ENCODE measurements at places on chromosomes 1 and 21.
A peak's percentile ranks its signal among the peaks of the same experiment; 100 is the strongest.

DNA sequence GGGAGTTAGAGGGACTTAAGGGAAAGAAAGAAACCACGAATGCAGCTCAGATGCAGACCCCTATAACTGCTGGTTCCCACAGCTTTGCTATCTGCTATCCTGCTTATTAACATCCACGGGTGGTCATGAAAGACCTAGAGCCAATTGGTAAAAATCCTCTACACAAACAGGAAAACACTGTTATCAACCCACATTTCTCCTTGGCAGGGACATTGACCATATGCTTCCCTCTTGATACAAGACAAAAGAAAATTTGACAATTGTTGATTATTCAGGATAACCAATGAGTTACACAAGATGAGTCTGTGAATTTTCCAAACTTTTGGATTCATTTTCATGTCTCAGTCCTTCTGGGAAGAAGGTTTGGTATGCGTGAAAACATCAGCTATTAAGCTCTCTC, 90.4 kb downstream of the TIAM1 start:
- no peak for DNase-seq

DNA sequence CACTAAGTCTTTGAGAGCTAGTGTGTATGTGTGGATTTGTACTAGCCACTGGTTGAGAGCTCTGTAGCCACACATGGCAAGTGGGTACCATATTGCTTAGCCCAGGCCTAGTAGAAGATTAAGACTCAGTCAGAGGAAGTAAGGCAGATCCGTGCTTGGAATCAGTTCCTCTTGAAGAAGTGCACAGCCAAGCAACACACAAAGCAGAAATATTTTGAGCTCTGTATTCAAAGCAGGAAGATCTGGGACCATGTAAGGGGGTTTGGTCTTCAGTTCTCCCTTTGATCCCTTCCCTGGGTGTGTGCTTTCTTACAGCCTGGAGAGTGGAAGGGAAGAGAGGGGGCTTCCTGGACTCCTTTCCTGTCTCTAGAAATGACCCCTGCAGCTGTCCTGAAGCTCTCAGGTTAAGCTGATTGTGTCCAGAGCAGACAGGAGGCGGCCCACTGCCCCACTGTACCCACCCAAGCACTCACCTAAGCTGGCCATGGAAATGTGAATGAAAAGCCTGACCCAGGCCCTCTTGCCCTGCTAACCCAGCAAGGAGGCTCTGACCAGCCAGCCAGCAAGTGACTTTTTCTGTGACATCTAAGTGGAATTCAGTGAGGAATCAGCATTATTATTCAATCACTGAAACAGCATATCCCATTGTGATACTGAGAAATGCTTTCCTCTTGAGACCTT, 3.6 kb downstream of the ETS2 start:
- no peak for DNase-seq

GRCh38 chr1:8856689-8857412, 21.6 kb downstream of the ENO1 start:
- no peak for DNase-seq

GRCh38 chr1:29762635-29763034, 526.3 kb downstream of the PTPRU start:
- no peak for DNase-seq

DNA sequence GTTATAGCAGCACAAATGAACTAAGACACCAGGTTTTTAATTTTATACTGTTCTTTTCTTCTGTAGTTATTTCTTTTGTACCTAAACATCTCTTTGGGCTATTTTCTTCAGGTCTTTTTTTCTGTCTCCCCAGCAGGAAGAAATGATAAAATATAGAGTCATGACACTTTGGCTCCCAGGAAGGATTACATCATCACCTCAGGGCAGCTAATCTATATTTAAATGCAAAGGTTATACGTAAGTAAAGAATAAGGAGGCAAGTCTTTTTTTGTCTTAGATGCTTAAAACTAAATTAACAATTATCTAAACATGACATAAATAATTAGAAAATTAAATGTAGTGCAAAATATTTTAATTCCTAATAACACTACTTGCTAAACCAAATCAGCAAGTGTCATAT, 57.0 kb downstream of the WARS2 start:
- no peak for DNase-seq

DNA sequence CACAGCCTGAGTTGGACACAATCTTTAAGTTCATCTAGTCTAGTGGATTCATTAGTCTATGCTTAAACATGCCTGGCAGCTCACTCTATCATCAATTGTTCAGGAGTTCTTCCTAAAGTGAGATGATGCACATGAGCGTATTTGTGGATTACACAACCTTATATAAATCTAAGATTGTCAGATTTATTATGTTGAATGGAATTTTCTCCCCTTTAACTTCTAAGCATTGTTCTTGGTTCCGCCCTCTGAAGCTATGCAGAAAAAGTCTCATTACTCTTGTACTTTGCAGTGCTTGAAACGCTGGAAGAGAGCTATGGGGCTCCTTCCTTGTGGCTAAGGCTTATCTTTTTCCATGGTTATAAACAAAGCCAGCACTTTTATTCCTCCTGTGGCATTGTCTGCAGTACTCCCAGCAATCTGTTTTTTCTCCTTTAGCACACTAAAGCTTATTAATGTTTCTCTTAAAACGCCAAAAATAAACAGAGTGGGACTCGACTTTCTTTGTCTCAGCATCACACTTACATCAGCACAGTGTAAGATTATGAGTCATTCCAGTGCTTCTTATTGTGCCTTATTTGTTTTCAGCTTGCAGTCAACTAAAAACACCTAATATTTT, 316.8 kb upstream of the CAMK1G start:
- DNase-seq, result no peak

- no peak for DNase-seq
These were observed 1.2 kb downstream of the CAMK2N1 start for GRCh38 chr1:20484519-20485462.

DNA sequence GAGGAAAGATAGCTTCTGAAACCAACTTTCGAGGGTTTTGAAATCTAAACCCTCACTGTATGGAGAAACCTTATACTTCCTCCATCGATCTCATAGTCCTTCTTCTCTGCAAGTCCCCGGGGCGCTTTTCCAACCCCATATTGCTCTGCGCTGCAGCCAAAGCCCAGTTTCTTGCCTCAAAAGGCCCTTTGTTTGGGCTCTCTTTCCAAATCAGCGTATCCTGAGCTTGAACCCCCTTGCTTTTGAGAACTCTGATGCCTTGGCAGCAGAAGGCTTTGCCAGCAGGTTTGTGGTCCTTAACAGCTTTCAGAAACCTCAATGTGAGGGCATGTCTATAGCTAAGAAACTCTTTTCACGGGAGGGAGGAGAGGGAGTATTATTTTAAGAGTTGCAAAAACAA, 21.6 kb downstream of the PLPP3 start:
- no peak for DNase-seq

- no peak for DNase-seq
These were observed 66.3 kb upstream of the EDEM3 start for GRCh38 chr1:184820956-184821355.

GRCh38 chr1:155911156-155912055, at the start of gene RIT1:
TSS of gene RIT1 (minus strand) at chr1:155911349. CDS start at chr1:155910761, 588 bp downstream.
- no peak for DNase-seq

DNA sequence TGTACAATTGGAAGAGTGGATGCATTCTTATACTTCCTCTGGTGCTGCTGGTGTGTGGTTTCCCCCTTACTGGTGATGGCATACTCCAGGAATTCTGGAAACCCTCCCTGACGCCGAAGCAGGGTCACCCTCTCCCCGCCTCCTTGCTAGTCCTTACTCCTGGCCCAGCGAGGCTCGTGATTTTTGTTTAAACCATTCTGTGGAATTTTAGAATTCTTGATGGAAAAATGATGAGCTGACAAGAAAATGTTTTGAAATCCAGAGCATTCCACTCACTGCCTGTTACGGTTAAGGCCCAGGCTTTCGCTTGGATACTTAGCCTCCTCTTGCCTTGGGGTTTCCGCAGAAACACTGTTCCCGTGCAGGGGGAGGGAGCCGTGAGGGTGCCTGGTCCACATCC, 41.1 kb downstream of the IL6R start:
- peak; percentile 78 for DNase-seq

DNA sequence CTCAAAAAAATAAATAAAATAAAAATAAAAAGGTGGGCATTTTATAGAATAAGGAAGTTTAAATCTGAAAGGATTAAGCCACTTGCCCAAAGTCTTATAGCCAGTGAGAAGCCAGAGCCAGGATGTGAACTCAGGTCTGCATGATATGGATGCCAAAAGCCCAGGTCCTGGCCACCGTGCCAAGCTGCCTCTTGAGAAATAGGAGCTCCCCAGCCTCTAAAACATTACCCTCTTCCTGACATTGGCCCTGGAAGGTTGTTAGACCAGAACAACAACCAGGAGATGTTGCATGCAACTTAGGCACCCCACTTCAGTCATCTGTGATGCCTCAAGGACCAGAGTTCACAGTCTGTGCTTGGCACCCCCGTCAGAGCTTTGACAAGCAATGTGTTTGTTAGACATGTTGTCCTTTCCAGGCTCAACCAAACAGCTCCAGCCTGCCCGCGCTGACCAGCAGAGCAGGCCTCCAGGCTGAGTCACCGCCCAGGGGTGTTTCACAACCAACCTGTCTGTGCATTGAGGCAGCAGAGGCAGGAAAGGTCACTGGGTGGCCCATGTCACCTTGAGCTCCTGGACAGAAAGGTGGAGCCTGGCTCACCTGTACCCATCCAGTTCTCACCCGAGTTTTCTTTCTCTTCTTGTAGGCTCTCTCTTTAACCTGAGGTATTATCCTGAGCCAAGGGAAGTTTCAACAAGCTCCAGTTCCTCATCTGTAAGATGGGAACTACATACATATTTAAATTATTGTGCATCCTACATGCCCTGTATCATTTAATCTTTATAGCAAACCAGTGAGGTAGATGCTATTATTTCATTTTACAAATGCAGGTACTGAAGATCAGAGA, 14.9 kb upstream of the MED18 start:
- DNase-seq, result no peak

DNA sequence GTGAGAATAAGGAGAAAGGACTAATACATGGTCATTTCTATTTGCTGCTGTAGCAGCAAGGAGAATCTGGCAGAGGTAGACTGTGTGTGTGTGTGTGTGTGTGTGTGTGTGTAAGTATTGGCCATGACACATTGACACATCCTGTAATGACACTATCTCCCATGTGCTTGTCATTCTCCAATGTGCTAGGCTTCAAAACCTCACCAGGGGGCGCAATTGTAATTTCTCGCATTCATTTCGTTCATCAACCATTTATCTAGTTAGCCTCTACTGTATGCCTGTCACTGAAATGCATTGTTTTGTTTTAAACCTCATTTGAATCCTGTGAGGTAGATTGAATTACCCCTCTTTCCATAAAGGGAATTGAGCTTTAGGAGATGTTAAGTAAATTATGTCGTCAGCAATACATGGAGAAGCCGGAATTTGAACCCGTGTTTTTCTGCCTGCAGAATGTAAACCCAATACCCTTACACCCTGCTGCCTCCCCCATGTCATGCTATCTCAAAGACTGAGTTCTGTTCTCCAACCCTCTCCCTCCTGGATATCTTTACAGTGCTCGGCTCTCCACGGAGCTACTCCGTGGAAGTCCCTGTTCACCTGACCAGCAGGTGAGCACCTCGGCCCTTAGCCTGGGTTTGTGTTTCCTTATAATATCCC, 100.8 kb downstream of the UCK2 start:
- peak; percentile 24 for DNase-seq

- no peak for DNase-seq
These were observed 20.3 kb downstream of the RSPH1 start for GRCh38 chr21:42475526-42476387.

GRCh38 chr1:3814065-3814464, 17.8 kb upstream of the LRRC47 start:
- DNase-seq, result no peak

GRCh38 chr1:154344977-154345837, 19.9 kb downstream of the ATP8B2 start:
- DNase-seq, result no peak

DNA sequence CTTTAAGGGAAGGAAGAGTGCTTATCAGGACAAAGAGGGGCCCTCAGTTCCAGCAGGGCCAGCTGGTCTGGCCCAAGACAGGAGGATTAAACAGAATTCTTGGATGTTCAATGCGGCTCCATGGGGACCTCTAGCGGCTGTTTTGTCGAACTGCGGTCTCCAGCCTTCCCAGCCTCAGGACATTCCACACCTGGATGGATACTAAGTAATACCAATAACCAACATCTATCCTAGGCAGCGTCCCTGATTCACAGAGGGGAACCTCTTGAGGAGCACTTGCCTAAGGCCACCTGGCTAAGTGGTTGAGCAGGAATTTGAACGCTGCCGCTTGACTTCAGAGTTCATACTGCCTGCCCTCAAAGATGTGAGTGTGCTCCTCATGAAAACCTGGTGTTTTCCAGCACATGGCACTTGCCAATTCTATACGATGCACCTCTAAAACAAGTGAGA, 15.5 kb upstream of the CD247 start:
- DNase-seq, result no peak

DNA sequence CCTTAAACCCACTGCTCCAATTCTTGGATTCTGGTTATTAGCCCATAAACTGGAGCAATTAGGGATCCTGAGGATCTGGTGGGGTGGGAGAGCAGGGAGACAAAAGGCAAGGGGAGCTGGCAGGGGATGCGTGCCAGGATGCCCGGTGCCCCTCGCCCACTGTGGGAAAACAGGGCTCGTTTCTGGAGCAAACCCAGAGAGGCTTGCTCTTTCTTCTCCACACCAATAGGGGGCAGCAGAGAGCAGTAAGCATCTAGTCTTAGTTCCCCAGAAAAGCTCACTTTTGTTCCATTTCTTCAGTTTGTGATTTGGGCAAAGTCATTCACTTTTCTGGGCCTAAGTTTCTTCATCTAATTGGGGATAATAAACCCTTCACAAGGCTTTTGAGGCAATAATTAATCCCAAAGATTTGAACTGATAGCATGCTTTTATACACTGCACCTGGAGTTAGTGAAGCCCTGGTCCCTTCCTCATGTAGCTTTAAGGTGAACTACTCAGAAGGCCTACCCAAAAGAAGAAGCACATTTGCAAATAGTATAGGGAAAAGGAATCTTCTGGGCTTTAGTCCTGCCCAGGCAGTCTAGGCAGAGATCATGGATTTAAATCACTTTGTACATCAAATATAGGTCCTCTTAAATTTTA, 160.6 kb upstream of the USP24 start:
- peak; percentile 25 for DNase-seq

- DNase-seq, result no peak
These were observed 3.0 kb downstream of the ERG start for GRCh38 chr21:38495242-38495641.

- DNase-seq, result no peak
These were observed 842.0 kb upstream of the ADAMTS5 start for GRCh38 chr21:27808923-27809322.

GRCh38 chr1:17488995-17489767, 49.7 kb upstream of the RCC2 start:
- DNase-seq, result peak; percentile 53

DNA sequence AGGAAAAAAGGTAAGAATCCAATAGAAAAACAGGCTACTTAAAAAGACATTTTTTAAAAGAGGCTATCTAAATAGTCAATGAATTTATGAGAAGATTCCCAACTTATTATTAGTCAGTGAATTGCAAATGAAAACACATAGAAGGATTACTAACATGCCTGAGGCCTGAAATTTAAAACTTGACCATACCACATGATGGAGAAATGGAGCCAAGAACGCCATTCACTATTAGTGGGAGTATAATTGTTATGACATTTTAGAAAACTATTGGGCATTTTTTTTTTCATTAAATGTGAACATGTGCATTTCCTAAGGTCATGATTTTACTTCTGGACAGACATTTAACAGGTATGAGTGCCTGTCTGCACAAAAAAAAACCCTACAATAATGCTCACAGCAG, 24.8 kb upstream of the OR2B11 start:
- DNase-seq, result no peak

- no peak for DNase-seq
These were observed 13.6 kb downstream of the THAP3 start for GRCh38 chr1:6638226-6638625.
